MV-4-11 (cell line): ENCODE measurements at places on chromosomes 5 and 9.

DNA sequence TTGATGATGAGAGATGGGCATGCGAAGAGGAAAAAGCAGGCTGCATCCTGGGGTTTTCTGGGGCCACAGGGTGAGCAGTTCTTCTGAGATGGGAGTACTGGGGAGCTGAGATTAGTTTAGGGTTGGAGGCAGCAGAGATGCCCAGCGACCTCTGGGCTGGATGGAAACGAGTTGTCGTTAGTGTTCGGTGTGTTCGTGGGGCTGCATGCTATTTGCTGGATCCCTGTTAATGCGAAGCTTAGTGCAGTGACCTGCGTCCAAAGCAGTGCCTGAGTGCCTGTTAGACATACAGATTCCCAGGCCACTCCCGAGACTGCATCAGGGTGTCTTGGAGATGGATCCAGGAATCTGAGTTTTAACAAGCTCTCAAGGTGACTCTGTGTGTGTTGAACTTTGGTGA, 201.3 kb downstream of the CACNA1B start:
- no peak for DNase-seq

GRCh38 chr9:93569621-93570174, 6.7 kb upstream of the PHF2 start:
- peak; percentile 20 for DNase-seq

- DNase-seq = no peak
Measured at GRCh38 chr9:135608999-135609317, 30.4 kb downstream of the GLT6D1 start.

- DNase-seq = no peak
Measured at GRCh38 chr5:130251931-130252330, 347.7 kb downstream of the CHSY3 start.

DNA sequence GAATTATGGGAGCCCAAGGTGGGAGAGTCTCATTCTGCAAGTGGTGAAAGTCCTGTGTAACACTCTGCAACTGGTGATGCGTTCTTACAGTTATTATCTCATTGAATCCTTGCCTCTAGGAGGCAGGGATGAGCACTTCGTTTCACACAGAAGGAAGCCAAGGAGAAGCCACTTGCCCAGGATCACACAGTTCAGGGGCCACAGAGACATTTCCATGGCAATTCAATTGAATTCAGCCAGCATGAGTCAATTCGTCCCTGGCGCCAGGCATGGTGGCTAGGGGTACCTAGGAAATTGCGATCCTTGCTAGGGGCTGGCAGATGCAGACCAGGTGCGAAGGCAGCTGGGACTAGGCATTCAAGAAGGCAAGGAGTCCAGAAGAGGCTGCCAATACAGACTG, 26.2 kb downstream of the LHX2 start:
- DNase-seq = no peak

DNA sequence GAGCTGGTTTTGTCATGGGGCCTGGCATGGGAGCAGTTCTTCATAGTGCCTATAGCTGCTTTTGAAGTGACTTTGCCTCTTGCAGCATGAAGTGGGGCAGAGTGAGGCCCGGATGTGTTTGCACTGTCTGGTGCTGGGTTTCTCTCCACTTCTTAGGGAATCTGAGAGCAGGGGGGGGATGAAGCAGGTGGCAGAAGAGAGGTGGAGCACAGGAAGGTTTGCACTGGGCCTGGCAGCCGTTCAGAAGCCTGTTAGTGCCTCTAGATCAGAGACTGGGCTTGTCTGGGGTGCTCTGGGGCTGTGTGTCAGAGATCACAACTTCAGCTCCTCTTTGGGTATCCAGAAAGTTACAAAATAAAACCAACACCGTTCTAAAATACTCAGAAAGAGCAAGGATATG, 18.4 kb downstream of the USP20 start:
- no peak for DNase-seq

- DNase-seq = peak; percentile 55
Measured at GRCh38 chr9:34493972-34494535, 28.7 kb downstream of the ENHO start.

- DNase-seq = no peak
Measured at GRCh38 chr9:18482371-18482770, 8.4 kb downstream of the ADAMTSL1 start.

DNA sequence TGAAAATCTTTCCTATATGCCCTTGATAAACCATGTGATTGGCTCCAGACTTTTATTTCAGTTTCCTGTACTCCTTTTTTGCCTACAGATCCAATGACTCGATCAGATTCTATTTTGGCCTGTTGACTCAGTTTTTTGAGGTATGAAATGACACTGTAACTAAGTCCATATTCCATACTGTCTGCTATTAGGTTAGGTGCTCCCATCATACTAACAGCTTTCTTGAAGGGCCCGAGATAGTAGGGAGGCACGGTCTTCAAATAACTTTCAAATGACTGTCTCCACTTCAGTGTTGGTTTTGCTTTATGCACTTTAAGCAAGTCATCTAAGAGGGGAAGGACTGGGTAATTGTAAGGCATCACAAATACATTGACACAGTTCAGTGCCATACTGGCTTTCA, 295.4 kb upstream of the DAB2 start:
- DNase-seq = no peak

GRCh38 chr5:5340206-5340729, 82.2 kb upstream of the ICE1 start:
- peak; percentile 64 for DNase-seq

DNA sequence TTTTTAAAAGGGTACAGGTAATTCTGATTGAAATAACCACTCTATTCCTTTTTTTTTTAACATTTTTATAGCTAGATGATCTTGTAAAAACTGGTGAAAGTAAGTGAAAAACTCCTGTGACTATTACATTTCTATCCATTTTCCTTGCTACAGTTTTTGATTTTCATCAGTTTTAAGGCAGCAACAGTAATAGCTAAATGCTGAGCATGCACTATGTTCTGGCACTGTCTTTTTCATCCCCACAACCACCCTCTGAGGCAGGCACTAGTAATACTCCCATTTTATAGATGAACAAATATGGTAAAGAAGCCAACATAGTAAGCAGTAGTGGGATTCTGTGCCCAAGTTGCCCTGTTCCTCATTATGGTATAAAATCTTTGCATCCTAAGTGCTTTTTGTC, 113.0 kb upstream of the IL7R start:
- DNase-seq = no peak

DNA sequence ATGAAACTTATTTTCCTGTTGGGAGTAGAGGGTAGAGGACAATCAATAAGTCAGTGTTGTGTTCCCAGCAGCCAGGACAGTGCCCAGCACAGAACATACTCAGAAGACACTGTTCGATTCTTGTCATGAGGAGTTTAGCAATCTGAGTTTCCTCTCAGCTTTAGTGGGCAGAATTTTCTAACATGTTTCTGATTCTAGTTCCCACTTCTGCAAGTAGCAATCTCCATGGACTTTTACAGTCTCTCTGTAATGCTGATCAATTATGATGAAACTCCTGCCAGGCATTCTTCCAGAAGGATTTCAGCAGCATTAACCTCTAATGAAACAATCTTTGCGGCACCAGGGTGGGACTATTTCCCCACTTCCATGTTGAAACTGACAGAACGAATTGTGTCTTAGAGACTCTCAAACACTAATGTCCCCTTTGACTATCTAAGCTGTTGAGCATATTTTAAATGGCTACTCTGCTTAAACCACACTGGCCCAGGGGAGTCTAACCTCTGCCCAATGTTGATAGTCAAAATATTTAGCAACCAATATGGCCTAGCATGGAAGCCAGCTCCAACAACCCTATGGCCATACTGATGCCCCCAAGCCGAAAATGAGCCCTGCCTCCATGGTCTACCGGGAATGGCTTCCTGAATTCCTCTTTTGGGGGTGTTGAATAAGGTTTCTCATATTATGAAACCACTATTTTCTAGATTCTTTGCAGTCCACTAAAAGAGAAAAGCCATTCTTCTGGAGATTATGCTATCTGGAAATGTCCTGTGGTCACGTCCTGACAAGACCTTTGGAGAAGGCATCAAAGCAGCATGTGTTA, 484.3 kb downstream of the BNC2 start:
- DNase-seq = no peak

GRCh38 chr9:109320331-109320741, 523 bp downstream of the EPB41L4B start:
- no peak for DNase-seq

- peak; percentile 19 for DNase-seq
Measured at GRCh38 chr9:36721846-36722588, 149.3 kb downstream of the MELK start.

GRCh38 chr5:1686016-1686802, 113.4 kb downstream of the MRPL36 start:
- no peak for DNase-seq

- peak; percentile 39 for DNase-seq
Measured at GRCh38 chr5:76763136-76763535, 47.2 kb downstream of the F2R start.

DNA sequence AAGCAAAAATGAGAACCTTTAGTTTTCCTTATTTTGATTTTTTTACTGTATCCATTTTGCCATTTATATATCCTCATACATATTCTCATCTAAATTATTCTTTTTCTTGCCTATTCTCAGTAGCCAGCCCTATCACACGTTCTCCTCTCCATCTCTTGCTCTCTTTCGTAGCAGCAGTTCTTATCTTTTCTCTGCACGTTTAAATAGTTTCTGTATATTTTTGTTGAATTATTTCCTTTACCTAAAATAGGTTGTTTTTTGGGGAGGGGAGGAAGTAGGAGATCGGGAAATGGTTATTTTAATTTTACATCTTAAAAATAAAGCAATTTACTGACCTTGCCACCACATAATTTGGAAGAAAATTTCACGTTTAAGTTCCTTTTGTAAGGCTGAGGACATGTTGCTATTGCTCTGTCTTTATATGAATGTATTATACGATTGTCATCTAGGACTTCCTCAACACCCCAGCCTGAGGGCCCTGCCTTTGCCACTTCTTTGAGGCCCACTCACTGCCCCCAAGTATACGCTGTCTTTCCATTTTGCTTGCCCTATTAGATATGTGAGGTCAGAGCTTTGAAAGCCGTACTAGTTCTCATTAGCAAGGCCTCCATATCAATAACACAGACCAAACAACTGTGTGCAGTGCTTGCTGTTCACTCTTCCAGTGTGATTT, 140.3 kb downstream of the GNAQ start:
- no peak for DNase-seq

DNA sequence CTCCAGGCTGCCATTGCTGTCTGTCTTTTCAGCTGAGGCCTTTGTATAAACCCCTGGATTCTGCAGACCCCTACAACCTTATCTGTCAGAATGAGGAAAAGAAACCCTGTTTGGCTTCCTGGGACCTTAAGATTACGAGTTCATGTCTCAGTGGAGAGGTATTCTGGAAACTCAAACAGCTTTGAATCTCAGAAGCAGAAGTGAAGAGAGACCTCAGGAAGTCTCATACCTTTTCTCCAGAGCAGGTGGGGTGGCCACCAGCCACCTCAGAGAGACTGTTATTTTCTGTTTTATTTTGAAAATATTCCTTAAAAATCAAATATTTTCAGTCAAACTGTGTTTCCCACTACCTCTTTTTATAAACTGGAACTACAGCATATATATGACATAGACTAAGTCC, 457.5 kb downstream of the TMEM232 start:
- DNase-seq = no peak

DNA sequence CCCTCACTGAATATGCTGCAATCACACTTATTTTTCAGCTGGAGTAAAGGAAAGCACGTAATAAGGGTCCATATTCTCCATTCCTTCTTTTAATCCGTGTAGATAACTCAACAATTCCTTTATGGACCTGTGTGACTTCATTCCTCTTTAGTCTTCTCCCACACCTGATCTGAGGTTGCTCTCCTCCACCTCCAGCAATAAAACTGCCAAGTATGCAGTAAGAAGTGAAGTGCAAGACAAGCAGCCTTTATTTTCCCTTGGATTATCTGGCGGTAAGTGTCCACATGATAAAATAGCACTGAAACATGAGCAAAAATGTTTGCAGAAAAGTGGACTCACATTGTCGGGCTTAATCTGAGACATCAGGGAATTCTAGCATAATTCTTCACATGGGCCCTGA, 13.8 kb downstream of the DEPDC1B start:
- no peak for DNase-seq

- DNase-seq = no peak
Measured at GRCh38 chr9:91882627-91883026, 67.4 kb downstream of the ROR2 start.

DNA sequence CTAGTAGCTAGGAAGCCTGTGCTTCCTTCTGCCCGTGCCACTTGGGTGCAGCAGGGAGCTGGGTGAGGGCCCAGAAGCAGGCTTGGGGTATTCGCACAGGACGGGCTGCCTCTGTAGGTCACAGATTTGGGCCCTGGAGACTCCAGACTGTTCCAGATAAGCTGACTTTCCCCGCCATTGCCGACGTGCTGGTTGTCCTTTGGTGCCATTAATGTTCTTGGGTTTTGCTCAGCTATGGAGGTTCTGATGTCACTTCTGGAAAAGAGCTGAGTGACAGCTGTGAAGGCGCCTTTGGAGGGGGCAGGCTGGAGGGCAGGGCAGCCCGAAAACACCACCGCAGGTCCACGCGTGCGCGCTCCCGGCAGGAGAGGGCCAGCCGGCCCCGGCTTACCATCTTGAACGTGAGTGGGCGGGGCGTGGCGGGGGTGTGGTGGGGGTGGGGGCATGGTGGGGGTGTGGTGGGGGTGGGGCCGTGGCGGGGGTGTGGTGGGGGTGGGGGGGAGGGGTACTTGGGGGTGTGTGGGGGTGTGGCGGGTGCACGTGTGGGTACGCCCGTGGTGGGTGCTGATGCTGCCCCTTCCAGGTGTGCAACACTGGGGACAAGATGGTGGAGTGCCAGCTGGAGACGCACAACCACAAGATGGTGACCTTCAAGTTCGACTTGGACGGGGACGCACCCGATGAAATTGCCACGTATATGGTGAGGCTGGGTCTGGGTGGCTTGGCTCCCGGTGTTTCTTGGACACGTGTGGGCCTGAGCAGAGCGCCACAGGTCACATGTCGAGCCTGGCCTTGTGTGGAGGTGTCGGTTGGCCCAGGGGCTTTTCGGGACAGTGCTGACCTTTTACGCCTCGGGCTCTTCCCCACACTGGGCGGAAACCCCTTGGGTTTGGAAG, 79.6 kb downstream of the WNK2 start:
- no peak for DNase-seq

GRCh38 chr9:7287986-7288385, 511.6 kb downstream of the DMAC1 start:
- DNase-seq = no peak

GRCh38 chr9:32260151-32260862, 124.1 kb upstream of the ACO1 start:
- DNase-seq = no peak

GRCh38 chr9:130158001-130158400, 14.2 kb upstream of the NCS1 start:
- peak; percentile 63 for DNase-seq

DNA sequence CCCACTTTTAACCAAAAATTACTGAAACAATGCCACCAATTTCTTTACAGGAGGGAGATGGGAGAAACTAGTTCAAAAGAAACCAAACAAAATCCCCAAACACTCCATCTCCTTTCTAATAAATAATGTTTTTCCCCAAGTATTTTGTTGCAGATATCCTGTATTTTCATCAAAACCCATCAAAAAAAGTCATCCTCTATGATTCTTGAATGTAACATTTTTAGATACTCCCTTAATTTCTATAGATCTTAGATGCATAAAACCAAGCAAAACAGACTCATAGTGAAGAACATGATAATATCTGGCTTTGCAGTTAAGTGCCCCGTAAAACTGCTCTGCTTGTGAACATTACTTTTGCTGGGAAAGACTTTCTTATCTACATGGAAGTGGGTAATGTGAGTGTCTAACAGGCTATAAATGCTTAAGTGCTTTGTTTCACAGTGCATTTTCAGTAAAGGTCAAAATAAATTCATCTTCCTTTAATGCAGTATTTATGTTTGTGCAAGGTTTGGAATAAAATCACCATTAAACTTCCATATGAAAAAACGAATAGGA, 77.3 kb upstream of the TBCA start:
- no peak for DNase-seq
